ENCODE measurements at places on chromosomes 4 and X. TPM values are rescaled to one million over a fixed set of nuclear protein-coding genes. Genes with fewer than 3 reads are reported as not detected.

DNA sequence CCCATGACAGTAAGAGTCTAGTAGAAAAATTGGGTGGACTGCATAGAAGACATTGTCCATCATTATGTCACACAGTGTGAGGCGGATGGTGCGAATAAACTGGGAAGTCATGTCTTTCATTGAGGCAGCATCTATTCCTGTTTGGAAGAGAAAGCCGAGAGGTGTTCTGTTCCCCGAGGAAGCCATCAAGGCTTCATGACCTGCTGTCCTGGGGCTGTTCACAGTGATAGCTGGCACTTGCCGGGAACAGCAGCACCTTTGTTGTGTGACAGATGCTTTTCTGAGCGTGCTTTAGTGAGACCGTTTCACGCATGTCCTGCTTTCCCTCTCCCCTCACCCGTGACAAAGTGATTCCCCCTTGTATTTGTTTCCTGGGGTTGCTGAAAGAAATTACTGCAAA lies 20.3 kb downstream of the RGS12 start:
- DNase-seq, result no peak

MND1 gene
- total RNA-seq, result not detected

DNA sequence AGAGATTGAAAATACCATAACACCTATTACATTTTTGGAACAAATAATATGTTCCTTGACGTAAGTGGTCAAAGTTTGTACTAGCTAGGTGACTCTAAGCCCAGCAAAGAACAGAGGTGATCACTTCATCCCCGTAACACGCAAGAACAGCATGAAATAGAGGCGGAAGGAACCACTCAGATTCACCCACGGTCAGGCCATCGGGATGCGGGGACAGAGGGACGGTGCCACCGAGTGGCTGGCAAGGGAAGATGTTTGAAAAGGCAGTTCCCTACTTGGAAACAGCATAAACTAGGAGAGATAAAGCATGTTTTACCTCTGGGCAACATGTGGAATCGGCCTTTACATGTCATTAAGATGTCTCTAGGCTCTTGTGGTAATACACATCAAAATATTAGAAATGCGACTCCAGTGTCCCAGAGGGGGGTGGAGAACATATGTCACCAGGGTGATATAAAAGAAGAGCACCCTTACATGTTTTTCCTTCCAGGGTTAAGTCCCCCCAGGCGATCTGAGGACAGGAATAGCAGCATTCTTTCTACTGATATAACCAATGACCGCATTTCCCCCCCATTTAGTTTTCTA lies 84.0 kb downstream of the PHKA2 start:
- DNase-seq, result peak; percentile 22

GRCh38 chr4:9880406-9881197 lies 99.2 kb downstream of the DRD5 start:
- no peak for DNase-seq

- DNase-seq, result no peak
Measured at GRCh38 chr4:76003620-76004019, 3.7 kb downstream of the CXCL9 start.

DNA sequence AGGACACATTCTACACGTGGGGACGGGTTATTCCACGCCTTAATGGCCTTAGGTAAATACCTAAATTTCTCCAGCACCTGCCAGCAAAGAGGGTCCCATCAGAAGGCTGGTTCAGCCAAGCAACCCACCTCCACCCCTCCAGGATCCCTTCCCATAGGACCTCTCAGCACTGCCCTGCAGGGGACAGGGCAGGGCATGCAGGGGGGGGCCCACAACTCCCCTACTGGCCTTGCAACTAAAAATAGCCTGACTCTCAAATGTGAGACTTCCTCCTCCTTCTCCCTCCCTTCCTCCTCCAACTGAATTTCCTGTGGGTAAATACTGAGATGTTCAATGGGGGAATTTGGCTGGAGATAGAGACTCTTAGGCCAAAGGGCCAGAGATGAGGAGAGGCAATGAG lies 6.3 kb downstream of the LAS1L start:
- no peak for DNase-seq

GRCh38 chr4:4787421-4787820 lies 72.0 kb upstream of the MSX1 start:
- no peak for DNase-seq

ANKRD50 gene
- 16.0 TPM for total RNA-seq

All from upper lobe of left lung (tissue), 6 donors.